Activated naive CD8-positive, alpha-beta T cell treated with anti-CD3 and anti-CD28 coated beads for 36 hours (primary cell): ENCODE measurements at places on chromosomes 1 and 21.

- DNase-seq = no peak
Observed at GRCh38 chr21:35508139-35508888, 459.2 kb upstream of the RUNX1 start.

DNA sequence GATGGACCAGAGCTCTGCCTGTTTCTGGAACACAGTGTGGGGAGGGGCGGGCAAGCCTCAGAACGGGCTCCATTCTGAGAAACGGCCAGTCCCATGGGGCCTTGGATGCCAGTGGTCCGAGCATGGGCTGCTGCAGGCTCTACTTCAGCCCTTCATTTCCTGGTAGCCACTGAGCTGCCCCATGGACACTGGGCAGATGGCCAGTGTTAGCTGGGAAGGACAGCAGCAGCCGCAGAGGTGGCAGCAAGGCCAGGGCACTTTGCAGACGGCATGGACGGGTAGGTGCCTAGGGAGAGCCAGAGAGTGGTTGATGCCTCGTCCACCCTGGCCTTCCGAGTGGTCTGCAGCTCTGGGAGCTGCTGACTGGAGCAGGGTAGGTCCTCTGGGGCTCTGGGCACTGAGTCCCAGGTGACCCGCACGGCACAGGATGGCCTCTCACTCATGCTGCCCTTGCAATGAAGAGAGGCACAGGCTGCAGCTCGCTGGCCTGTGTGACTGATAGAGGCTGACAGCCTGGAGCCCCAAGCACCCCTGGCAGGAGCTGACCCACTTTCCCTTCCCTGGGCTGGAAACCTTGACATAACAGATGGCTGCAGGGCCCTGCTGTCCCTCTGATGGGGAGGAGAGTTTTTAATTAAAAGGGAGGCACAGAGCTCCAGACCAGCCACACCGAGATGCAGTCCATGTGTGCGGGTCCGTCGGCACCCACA lies 87.7 kb upstream of the COL6A1 start:
- no peak for DNase-seq

- no peak for DNase-seq
Observed at GRCh38 chr1:71804140-71804539, 478.2 kb downstream of the NEGR1 start.

DNA sequence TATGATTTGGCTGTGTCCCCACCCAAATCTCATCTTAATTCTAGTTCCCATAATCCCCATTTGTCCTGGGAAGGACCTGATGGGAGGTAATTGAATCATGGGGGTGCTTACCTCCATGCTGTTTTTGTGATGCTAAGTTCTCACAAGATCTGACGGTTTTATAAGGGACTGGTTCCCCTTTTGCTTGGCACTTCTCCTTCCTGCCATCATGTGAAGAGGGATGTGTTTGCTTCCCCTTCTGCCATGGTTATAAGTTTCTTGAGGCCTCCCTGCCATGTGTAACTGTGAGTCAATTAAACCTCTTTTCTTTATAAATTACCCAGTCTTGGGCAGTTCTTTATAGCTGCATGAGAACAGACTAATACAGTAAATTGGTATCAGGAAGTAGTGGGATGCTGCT lies 114.1 kb downstream of the ZNF648 start:
- no peak for DNase-seq

DNA sequence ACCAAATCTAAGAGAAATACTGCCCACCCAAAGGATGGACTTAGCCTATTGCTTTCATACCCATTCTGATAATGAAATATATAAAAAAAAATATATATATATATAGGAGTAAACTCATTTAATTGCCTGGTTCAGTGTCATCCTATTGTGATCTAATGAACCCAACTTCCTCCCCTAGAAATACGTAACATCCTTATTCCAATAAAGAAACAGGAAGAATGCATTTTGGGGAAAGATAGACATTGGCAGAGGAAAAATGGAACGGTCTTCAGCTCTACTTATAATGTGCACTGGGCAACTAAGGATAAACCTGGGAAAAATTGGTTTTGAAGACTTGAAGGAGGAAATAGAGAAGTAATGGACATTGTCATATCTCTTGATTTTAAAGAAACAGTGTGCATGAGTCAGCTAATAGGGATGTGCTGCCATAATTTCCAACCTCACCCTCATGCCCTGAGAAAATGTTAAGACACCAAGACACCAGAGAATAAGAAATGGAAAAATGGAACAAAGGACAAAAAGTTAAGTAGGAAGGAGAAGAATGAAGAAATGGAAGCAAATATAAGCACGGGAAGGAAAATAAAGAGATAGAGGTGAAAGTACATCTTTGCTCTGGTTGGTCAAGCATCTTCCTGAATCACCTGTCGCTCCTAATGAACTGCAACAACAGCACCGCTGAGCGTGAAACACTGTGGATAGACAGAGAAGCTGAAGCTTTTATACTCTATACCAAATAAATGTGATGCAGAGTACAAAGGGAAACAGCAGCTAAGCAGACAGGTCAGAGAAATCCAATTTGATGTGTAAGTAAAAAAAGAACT lies 5.4 kb downstream of the UBR4 start:
- DNase-seq = no peak

GRCh38 chr1:44089371-44090048 lies 29.1 kb upstream of the KLF17 start:
- DNase-seq = no peak

- no peak for DNase-seq
Observed at GRCh38 chr1:111938123-111938522, 51.3 kb downstream of the KCND3 start.

DNA sequence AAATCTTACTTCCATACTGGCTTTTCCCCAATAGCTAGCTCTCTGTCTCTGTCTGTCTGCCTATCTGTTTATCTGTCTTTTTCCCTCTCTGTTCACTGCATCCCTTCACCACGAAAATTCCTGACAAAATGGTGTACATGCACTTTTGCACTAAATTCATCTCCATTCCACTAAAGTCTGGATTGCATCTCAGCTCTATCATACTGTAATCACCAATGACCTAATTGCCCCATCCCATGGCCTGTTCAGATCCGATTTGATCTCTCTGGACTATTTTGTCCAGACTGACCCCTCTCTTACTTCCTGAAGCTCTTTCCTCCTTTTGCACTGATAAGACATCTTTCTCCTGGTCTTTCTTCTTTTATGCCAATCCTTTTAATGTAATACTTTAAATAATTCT lies 112.5 kb upstream of the USH2A start:
- DNase-seq = no peak

DNA sequence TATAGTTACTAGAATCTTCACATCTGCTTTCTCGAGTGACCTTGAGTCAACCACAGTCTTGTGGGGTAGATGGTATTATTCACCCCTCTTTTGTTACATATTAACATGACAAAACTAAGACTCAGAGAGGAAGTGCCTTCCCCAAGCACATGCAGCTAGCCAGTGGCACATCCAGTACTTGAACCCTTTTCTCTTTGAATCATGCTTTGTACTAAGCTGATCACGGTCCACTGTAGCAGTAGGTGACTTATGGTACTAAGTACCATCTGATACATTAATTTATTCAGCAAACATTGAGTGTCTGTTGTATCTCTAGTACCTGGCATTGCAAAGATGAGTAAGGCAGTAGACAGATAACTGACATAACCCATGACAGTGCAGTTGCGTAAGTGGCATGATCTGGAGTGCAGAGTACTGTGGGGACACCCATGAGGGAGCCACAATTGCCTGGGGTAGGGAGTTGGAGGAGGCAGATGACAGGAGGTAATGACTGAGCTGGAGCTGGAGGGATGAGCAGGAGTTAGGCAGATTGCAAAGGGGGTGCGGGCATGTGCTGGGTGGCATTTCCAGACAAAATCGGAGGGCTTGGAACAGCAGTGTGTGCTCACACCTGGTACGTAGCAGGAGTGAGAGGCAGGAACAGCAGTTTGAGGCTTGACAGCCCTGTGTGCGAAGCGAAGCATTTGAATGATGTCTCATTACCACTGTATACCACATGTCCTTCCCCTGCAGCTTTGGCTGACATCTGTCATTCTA lies 29.8 kb downstream of the UCK2 start:
- DNase-seq = no peak

DNA sequence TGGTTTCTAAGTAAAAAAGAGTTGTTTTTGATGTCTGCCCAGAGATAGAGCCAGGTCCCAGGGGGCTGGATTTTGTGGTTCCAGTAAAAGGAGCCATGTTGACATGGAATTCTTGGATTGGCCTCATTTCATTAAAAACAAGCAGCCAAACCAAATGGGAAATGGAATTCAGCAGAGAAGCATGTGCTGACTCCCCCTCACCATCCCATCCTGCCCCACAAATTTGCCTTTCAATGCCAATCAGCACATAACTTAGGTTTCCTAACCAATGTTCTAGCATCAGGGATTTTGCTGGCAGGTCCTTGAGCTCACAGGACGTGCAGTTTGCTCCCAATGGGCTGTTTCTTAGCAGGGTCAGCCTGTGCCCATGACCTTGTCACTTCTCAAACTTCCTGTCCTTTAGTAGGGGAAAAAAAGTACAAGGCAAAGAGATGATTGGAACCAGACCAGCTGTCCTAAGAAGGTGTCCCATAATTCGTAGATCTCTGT lies 101.5 kb upstream of the GADD45A start:
- no peak for DNase-seq

DNA sequence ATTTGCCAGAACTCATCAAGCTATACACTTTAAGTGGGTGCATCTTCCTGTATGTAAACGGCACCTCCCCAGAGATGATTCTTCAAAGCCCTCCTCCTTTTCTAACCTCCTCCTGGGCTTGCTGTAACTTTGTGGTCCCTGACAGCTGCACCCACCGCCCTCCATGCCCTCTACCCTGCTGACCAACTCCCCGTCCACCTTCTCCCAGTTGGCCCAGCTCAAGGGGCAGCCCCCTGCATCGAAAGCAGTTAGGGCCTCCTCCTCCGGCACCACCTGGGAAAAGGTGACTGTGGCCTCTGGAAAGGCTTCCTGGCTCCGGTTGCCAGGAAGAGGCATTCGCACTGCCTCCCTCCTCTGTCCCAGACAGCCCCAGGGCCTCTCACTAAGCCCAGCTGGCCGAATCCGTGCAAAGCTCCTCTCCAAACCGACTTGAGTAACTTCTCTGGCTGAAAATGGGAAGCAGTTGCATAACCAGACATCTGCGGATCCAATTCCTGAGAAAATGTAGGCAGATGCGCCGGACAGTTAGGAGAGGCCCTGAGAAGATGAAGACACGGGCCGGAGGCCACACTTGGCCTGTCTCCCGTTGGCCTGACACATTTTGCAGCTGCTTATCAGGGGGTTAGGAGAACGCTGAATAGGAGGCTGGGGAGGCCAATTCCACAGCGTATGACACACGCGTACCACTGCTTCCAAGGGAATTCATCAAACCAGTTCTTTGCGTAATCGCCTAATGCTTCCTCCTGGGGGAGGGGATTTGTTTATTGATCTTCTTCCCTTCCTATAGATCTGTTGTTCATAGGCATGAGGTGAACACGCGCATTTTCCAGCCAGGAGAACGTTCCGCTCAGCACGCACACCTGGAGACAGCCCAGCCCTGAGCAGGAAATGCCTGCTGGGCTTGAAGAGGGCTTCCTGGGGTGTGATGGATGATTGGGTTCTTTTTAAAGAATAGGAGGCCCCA lies 48.7 kb upstream of the COL6A2 start:
- no peak for DNase-seq
